CD4-positive, alpha-beta T cell treated with Interleukin-10 for 1 hour (primary cell): ENCODE measurements at places on chromosomes 11 and 22.
A peak's percentile ranks its signal among the peaks of the same experiment; 100 is the strongest.

DNA sequence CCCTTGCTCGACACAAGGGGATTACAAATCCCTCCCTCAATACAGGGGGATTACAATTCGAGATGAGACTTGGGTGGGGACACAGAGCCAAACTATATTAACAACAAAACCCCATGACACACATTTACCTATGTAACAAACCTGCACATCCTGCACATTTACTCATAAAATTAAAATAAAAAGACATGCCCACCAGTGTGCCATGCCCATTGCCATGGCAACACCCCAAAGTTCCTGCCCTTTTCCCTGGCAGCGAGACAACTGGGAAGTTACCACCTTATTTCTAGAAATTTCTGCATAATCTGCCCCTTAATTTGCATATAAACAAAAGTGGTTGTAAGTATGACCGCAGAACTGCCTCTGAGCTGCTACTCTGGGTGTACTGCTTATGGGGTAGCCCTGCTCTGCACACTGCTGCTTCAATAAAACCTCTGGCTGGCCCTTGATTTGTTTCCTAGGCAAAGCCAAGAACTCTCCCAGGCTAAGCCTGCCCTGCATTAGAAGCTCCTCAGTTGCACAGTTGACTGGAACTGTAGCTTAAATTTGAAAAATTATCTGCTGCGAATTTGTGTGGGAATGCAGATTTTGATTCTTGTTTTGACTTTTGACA lies 8.6 kb upstream of the INCENP start:
- DNase-seq = no peak

DNA sequence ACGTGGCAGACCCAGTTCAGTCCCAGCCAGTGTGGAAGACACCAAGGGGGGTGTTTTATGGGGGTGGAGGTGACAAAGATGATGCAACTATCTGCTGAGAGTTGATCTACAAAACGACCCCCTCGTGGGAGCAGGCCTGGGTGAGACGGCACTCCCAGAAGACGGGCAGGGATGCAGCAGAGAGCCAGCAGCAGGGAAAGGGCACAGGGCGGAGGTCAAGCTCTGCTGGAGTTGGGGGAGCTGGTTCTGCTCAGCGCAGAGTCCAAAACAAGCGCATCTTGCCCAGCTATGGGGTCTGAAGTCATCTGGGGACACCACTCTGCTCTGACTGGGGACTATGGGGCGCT lies 3.9 kb downstream of the GNB1L start:
- DNase-seq = no peak

- DNase-seq = no peak
These were observed 1.3 kb upstream of the BDNF start for GRCh38 chr11:27701355-27702105.

GRCh38 chr11:73469401-73469800 lies 93.2 kb downstream of the RELT start:
- no peak for DNase-seq

GRCh38 chr22:36197065-36197440 lies 4.6 kb downstream of the APOL4 start:
- no peak for DNase-seq

DNA sequence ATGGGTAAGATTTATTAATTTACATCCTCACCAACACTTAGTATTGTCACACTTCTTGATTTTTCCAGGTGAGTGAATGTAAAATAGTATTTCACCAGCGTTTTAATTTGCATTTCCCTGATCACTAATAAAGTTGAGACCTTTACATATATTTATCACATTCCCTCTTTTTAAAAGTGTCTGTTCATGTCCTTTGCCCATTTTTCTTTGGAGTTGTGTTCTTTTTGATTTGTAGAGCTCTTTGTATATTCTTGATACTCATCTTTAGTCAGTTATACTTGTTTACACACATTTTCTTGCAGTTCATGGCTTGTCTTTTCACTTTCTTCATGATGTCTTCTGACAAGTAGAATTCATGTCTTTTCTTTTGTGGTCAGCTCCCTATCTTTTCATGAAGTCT lies 2.2 kb upstream of the PLAAT5 start:
- no peak for DNase-seq

GRCh38 chr11:77779935-77780334 lies 40.6 kb downstream of the RSF1 start:
- no peak for DNase-seq

GRCh38 chr11:68821670-68822069 lies 20.0 kb downstream of the CPT1A start:
- no peak for DNase-seq

DNA sequence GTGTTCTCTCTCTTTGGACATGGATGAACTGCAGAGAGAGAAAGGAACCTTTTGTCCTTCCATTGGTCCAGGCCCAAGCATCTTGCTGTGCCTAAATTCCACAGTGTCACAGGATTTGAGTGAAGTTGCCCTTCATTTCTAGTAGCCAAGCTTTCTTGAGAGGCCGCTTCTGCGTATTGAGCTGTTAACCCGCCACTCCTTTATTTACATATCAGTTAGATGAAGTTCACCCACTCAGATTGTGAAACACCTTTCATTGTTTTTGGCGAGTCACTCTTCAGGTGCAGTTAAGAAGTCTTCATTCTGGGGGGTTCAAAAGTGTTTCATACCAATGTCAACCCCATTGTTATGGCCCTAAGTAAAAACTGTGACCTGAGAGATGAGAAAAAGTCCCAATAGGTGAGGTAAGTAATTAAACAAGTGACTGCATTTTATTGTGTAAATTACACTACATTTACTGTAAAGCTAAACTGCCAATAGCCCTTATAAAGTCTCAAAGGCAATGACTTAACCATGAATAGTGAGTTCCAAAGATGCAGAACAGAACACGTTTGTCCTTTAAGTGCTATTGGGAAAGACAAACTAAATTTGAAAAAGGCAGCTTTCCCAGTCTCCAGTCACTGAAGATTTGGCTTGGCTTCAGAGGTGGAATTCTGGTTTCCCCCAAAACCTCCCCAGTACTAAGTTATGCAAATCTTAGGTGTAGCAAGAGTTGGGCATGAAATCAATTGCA lies 61.0 kb downstream of the APIP start:
- no peak for DNase-seq

DNA sequence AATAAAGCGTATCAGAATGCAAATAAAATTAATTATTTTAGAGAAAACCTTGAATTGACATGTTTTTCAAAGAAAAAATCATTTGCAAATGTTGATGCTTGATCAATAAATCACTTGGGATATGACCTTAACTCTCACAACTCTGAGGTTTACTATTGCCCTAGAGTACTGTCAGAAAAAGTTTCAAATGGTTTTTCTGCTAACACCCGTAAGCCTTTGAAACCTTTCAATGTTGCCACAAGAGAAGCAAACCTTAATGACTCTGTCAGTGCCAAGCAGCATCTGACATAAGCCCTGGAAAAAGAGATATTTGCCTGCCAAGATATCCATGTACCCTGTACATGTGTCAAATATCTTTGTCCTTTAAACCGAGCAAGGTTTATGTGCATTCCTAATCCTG lies 384.3 kb upstream of the ARHGAP42 start:
- DNase-seq = no peak

DNA sequence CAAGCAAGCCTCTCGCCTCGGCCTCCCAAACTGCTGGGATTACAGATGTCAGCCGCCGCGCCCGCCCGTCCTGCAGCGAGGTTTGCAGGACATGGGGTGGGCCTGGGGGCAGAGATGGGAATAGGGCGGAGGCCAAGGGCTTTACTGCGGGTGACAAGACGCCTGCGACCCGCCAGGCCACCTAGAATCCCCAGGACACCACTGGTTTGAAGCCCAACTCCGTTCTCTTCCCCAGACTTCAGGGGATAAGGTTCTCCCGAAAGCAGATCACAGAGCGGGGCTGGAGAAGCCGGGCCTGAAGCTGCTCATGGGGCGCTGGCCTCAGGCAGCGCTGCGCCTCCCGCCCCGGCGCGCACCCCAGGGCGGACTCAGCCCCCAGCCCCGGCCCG lies 354 bp downstream of the POLR2L start:
- no peak for DNase-seq

DNA sequence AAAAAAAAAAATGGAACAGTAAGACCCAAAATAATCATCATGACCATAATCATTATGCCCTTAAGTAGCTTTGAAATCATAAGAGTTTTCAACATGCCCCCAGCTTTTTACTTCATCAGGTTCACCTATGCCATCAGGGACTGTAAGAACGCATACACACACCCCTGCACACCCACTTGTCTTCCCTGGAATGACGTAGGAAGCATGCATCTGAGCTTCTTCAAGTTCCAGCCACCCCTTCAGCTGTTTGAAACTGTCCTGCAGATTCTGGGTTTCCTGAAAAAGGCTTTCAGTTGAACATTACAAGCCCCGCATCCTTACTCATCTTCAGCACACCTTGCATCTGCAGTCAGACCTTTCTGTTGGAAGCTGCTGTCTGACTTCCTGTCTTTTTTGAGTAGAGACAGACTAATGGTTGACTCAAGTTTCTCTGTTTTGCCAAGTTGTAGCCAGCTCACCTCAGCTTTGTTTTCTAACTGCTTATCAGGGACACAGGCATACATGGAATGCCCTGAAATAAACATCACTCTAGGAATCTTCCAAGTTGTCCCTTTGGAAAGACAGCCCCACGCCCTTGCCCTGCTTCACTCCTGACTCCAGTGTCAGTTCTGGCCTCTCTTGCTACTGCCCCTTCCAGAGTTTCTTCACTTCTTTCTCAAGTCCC lies 37.0 kb downstream of the ARHGAP1 start:
- no peak for DNase-seq

GRCh38 chr11:130068986-130069658 lies 572 bp upstream of the APLP2 start:
- peak; percentile 75 for DNase-seq

DNA sequence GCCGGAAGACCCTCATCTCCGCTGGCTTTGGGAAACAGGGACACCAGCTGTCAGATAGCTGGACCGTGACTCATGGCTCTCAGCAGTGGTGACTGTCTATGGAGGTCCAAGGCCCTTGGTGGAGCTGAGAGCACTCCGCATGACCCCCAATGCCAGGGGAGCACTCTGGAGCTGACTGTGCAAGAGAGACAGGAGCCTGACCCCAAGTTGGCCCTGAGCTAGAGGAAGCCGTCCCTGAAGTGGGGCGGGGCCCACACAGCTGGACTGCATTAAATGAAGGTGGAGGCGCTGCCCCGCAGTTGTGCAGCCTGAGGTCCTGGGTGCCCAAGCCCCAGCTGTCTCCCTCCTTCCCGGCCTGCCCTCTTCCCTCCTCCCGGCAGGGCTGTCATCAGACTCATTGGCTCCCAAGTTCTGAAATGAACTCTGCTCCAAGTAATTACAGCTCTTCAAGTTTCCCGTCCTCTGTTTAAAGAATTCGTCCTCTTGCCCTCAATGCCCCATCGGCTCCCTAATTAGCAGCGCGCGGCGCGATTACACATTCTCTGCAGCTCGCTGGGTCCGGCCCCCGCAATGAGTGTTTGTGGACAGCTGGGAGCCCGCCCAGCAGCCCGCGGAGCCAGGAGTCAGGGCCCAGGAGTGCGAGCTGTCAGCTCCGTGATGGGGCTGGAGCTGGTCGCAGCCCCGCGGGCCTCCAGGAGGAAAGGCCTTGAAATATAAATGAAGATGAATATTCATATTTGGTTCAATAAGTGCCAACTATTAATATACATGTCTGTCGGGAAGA lies 93.2 kb upstream of the LMO1 start:
- no peak for DNase-seq

GRCh38 chr11:14029971-14030920 lies 67.7 kb downstream of the SPON1 start:
- DNase-seq = no peak

GRCh38 chr22:48153726-48154125 lies 1391.3 kb downstream of the TBC1D22A start:
- DNase-seq = no peak

DNA sequence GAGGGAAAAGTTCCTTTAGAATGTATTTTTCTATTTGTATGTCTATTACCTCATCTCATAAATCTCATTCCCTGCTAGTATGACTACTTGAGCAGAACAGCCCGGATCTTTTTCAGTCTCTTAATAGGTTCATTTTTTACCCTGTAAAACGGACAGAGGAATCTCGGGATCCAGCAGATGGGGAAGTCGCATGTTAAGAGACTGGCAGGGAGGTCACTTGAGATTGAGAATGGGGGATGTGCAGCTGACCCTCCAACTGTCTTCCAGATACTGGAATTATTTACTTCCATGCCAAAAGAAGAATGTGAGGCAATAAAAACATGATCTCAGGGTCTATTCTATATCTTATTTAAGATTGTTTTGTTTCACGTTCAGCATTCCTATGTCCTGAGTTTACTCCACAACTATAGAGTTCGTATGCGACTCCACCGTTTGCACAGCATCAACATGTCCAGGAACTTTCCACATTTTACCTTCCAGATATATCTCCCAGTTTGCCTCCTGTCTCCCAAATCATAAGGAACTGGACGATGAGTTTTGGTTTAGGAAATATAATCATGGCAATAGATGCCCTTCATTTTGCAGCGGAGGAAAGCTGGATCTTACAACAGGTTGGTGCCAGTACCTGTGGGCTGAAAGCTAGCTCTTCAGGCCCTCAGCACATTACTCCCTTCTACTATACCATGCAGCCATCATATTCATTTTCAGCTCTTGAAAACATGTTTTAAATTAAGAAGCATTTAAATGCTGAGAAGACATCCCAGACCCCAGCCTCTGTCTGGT lies 181.5 kb downstream of the MAML2 start:
- no peak for DNase-seq
